ENCODE measurements at places on chromosomes 12 and 14.

- DNase-seq: peak; percentile 8
Observed at GRCh38 chr14:100621806-100622205, 34.6 kb upstream of the BEGAIN start.

- no peak for DNase-seq
Observed at GRCh38 chr12:120834489-120835303, 69.5 kb downstream of the SPPL3 start.

DNA sequence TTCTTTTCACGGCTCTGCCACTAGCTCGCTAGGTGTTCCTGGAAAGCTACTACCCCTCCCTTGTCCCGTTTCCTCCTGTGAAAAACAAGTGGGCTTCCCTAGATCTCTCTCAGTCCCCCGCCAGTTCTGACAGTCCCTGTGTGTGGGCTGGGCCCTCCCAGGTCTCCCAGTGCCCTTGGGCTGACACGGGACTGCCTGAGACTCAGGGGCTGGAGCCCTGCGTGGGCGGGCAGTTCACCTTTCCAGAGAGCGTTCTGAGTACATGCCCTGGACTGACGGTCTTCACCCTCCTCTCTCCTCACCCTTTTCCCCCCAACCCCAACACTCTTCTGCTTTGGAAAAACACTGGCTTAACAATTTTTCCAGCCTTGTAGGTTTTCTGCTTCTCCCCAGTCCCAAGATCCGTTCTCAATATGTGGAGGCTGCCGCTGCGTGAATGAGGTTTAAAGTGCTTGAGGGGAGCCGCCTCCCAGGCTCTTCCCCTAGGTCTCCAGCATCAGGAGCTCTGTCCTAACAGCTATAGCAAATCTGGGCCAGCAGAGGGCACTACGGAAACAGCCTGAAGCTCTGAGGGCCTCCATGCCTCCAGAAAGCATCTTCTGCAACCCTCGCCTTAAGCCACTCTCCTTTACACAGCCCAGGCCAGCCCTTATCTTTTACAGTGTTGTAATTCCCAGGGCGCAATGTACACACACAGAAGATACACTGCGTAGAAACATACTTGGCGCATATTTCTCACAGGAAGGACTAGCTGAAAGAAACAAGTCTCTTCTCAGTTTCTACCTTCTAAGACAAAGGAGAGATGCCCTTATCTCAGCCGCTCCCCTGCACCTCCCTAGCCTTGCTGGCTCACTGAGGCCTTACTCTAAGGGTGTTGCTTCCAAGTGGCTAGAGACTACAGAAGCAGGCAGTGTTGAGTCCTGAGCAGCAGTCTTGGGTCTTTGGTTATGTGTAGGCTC, 10.4 kb upstream of the DCD start:
- DNase-seq: peak; percentile 15

- no peak for DNase-seq
Observed at GRCh38 chr12:57846285-57846576, 298 bp downstream of the CTDSP2 start.

DNA sequence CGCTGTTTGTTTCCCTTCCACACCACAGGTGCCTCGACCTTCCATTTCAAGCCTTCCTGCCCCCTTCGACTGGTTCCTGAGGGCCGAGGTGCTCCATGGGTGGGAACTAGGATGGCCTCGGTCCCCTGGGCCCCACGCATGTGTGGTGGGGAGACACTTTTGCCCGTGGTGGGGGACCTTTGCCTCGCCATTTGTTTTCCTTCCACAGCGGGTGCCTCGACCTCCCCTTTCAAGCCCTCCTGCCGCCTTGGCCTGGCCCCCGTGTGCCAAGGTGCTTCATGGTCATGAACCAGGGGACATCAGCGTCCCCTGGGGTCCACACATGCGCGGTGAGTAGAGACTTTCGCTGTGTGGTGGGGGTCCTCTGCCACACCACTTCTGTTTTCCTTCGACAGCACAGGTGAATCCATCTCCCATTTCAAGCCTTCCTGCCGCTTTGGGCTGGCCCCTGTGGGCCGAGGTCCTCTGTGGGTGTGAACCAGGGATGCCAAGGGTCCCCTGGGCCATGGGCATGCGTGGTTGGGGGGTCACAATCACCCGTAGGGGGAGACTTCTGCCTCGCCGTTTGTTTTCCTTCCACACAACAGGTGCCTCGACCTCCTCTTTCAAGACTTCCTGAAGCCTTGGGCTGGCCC, 364.4 kb downstream of the ALG10 start:
- no peak for DNase-seq

GRCh38 chr12:112525426-112525809, 106.7 kb downstream of the PTPN11 start:
- DNase-seq: no peak

DNA sequence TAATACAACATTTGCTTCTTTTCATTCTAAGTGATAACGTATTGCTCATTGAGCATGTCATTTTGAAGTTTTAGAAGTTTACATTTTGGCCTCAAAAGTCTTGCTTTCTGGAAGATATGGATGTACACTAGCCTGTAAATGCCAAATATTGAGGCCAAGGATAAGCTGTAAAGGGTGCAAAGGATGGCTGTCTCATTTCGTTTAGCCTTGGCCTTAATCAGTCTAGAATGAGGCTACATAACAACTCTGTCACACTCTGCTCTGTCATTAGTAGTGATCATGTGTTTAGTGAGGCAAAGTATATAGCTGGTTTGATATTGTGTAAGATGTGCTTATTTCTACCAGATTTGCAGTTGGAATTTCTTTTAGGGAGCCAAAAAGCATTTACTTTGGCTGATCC, 344.5 kb downstream of the TMTC2 start:
- no peak for DNase-seq

DNA sequence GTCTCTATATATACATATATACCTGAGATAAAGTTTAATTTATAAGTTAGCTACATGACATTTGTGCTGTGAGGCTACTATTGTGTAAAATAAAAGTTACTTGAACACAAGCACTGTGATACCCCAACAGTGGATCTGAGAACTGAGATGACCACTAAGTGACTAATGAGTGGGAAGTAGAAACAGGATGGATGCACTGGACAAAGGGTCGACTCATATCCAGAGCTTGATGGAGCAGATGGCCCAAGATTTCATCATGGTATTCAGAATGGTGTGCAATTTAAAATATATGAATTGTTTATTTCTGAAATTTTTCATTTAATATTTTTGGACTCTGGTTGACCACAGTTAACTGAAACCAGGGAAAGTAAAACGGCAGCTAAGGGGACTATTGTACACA, 908.6 kb upstream of the MDGA2 start:
- DNase-seq: no peak

DNA sequence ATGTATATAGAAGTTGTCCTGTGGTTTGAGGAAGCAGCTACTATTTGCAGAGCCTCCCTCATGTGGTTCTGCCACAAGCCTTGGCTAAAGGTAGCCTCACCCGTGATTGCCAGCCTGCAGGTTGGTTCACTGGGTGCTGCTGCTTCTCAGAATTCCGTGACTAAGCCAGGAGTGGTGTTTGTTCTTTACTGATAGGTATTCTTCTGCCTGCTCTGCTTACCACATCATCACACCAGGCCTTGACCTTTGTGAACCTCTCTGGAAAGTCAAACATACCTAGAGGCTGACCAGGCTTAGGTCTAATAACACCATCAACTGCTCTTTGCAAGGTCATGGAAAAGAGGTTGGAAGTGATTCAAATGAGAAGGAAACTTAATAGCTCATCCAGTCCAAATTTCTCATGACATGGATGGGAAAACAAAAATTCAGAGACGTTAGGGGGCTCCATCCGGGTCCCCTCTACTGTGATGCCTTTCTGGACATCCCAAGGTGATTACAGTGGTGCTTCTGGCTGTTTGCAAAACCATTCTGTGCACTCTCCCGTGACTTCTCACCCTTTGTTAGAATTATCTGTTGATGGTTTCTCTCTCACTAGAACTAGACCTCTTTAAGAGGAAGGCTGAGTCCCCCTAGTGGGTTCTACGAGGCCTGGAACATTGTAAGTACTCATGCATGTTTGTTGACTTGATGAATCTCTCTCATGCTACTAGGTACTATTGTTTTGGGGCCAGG, 8.5 kb upstream of the SOCS2 start:
- DNase-seq: no peak

DNA sequence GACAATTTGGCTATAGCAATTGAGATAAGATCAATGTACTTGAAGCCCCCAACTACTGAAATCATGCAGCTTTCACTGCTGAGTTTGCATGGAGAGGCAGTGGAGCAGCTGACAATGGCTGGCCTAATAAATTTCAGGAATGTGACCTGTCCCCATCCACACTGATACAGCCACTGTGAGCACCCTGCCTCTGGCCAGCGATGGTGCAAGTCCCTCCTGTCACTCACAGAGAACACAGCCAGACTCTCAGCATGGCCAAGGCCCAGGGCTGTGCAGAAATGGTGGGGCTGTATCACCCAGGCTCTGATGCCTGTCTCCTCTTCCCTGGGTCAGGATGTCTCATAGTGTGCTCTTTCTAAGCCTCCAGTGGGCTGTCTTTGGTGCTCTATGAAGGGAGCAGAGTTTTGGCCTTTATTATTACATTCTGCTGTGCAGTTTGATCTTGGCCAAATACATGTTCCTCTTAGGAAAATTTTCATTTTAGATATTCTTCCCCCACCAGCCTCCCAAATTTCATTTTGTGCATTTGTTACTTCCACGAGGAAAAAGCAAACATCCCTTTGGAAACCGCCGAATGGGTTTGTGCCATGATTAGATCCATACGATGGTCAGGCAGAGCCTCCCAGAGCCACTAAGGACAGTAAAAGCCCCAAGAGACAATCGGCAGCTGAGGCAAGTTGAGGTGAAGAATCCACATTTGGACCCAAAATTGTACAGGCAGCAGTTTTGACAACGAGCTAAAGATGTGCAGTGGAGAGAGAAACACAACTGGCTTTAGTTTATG, 85.1 kb upstream of the WSCD2 start:
- DNase-seq: no peak

GRCh38 chr14:43012817-43013216, 1406.1 kb downstream of the LRFN5 start:
- DNase-seq: no peak

GRCh38 chr12:123387508-123388176, 3.7 kb downstream of the KMT5A start:
- no peak for DNase-seq

Data from transverse colon (tissue), 4 donors.